ENCODE measurements at places on chromosomes 6 and 20. TPM values are rescaled to one million over a fixed set of nuclear protein-coding genes. Genes with fewer than 3 reads are reported as not detected.

DNA sequence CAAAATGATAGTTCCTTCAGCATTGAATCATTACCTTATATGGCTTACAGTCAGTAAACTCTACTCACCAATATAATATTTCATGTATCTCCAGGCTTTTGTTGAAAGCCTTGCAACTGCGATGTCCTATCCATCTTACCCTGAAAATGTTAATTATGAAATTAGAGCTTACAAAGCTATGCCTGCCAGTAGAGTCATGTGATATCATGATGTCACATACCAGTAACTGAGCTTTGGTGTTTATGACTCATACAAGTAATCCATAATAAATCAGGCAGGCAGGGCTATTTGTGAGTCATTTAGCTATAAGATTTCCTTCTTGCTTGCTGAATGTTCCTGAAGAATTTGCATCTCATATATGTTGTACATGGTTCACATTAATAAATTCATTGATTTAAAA, 44.9 kb upstream of the FAM83B start:
- no peaks in the 10 kb centered on the region for H3K27me3 ChIP-seq
- H3K4me1 ChIP-seq = no peaks in the 10 kb centered on the region
- H3K36me3 ChIP-seq = no peaks in the 10 kb centered on the region
- DNase-seq = no peak
- no peak overlapping the region for H3K27ac ChIP-seq

The ID1 gene
- 407 TPM for total RNA-seq

GRCh38 chr6:90078513-90079289, 184.4 kb downstream of the GJA10 start:
- no peaks in the 10 kb centered on the region for H3K4me1 ChIP-seq
- H3K27ac ChIP-seq = no peak overlapping the region
- H3K4me3 ChIP-seq = no peak overlapping the region
- DNase-seq = no peak

The TUBB gene
- 212 TPM for total RNA-seq

DNA sequence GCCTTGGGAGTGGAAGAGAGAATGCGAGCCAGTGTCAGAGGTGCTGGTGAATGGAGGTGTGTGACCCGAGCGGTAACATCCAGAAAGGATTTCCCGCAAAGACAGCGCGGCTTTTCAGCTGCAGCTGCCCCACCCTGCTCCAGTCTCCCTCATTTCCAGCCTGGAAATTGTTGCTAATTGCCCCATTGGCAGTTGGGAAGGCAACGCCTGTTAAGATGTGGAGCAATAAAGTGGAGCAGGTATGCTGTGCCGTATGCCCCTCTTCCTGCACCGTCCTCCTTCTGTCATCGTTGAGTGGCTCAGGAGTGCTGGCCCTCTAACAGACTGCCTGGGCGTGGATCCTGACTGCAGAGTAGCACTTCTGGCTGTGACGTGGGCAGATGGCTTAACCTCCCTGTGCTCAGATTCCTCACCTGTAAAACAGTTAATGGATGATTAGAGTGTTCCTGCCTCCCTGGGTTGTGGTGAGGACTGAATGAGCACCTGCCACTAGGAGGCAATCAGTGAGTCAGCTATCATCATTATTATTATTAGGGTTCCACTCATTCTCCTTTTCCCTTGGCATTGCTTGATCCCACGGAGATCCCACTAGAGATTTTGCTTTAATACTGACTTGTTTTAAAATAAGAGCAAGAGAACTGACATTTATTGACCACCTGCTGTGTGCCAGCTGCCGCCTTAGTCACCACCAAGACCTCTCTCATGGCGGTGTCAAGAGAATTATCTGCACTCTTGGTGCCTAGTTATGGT, 11.7 kb downstream of the ARFGEF2 start:
- H3K27me3 ChIP-seq = no peaks in the 10 kb centered on the region
- no peak for DNase-seq
- H3K27ac ChIP-seq = no peak overlapping the region
- no peak overlapping the region for H3K4me3 ChIP-seq

- no peak overlapping the region for H3K4me3 ChIP-seq
- no peak for DNase-seq
- H3K4me1 ChIP-seq = no peaks in the 10 kb centered on the region
- H3K27ac ChIP-seq = no peak overlapping the region
- no peaks in the 10 kb centered on the region for H3K27me3 ChIP-seq
- no peaks in the 10 kb centered on the region for H3K36me3 ChIP-seq
Measured at GRCh38 chr6:34684919-34685318, 11.6 kb downstream of the ILRUN start.

GRCh38 chr6:300026-300425, 7.7 kb downstream of the DUSP22 start:
- DNase-seq = no peak
- no peaks in the 10 kb centered on the region for H3K4me1 ChIP-seq

The CTCFL gene
- total RNA-seq = not detected

The PKIG gene
- total RNA-seq = 102 TPM

The XKR7 gene
- total RNA-seq = not detected

The IL17A gene
- total RNA-seq = not detected

The WFDC10B gene
- total RNA-seq = not detected

DNA sequence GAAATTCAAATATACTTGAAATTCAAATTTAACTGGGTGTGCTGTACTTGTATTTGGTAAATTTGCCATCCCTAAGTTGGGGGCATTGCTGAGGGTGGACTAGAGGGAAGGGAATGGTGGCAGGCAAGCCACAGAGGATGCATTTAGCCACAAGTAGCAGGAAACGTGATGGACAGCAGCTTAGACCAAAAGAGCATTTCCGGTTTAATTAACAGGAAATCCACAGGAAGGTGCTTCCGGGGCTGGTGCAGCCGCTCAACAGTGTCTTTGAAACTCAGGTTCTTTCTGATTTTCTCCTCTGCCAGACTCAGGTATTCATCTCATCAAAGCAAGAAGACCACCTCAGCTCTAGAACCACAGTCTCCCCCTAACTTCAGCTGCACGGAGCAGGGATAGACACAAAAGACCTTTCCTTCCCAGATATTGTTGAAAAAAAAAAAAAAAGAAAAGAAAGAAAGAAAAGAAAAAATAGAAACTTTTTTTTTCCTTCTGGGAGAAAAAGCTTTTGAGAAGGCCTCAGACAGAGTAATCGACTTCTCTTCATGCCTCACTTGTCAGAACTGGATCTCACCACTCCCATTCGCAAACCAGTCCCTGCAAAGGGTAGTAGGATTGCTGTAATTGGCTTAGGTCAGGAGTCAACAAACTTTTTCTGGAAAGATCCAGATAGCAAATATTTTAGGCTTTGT, 8.0 kb upstream of the BCAS1 start:
- no peaks in the 10 kb centered on the region for H3K4me1 ChIP-seq
- no peak for DNase-seq
- H3K4me3 ChIP-seq = no peak overlapping the region
- H3K27me3 ChIP-seq = no peaks in the 10 kb centered on the region
- no peak overlapping the region for H3K27ac ChIP-seq

The HLA-DQA2 gene
- 0.48 TPM for total RNA-seq

The NOX3 gene
- total RNA-seq = not detected

GRCh38 chr20:64222851-64223525, 32.6 kb upstream of the PCMTD2 start:
- no peak for DNase-seq
- H3K4me3 ChIP-seq = no peak overlapping the region
- no peaks in the 10 kb centered on the region for H3K4me1 ChIP-seq
- H3K27ac ChIP-seq = no peak overlapping the region
- no peaks in the 10 kb centered on the region for H3K27me3 ChIP-seq
- H3K36me3 ChIP-seq = no peaks in the 10 kb centered on the region

DNA sequence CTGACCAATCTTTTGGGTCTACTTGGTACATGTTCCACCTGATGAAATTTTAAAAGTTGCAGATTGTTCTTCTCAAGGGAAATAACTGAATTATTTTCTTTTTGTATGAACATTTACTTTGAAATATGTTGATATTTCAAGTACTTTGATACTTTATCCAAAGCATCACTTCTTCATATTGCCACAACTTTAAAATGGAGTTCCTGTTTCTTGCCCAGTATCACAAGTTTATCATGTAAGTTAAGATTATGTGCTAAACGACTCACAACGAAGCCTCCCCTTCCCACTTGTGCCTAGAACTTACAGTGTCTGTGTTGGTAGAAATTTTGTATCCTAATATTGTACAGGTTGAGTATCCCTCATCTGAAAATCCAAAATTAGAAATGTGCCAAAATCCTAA, 108.4 kb downstream of the ARID1B start:
- H3K27me3 ChIP-seq = no peaks in the 10 kb centered on the region
- no peak overlapping the region for H3K4me3 ChIP-seq
- H3K27ac ChIP-seq = no peak overlapping the region
- no peak for DNase-seq

GRCh38 chr6:106097411-106098231, 11.5 kb downstream of the PRDM1 start:
- no peaks in the 10 kb centered on the region for H3K4me1 ChIP-seq
- H3K4me3 ChIP-seq = peak overlapping the region; percentile 36
- no peaks in the 10 kb centered on the region for H3K36me3 ChIP-seq

The BPI gene
- total RNA-seq = not detected

The BMP6 gene
- total RNA-seq = 6.2 TPM

- H3K27ac ChIP-seq = no peak overlapping the region
- no peaks in the 10 kb centered on the region for H3K27me3 ChIP-seq
- no peaks in the 10 kb centered on the region for H3K36me3 ChIP-seq
Measured at GRCh38 chr20:23630392-23630849, 7.3 kb downstream of the CST3 start.

The PHACTR1 gene
- total RNA-seq = 5.6 TPM

The CYP21A2 gene
- total RNA-seq = 14.1 TPM

The CD40 gene
- 11.7 TPM for total RNA-seq

DNA sequence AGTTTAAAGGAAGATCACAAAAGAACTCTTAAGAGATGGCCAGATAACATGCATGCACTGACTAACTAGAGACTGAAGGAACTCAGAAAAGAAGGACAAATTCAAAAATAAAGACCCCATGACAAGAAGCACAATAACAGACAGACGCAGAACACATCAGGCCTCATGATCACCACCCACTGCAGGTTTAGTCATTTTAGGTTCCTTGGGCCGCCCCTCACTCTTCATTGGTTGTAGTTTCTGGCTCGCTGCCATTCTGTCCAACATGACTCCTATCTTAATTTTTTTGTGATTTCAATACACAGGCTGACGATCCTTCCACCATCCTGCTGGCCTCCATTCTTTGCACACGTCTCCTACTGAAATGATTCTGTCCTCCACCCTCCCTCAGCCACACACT, 21.6 kb downstream of the STX7 start:
- H3K27ac ChIP-seq = no peak overlapping the region
- H3K36me3 ChIP-seq = no peaks in the 10 kb centered on the region
- peaks cover 4% of the 10 kb centered on the region for H3K4me1 ChIP-seq

DNA sequence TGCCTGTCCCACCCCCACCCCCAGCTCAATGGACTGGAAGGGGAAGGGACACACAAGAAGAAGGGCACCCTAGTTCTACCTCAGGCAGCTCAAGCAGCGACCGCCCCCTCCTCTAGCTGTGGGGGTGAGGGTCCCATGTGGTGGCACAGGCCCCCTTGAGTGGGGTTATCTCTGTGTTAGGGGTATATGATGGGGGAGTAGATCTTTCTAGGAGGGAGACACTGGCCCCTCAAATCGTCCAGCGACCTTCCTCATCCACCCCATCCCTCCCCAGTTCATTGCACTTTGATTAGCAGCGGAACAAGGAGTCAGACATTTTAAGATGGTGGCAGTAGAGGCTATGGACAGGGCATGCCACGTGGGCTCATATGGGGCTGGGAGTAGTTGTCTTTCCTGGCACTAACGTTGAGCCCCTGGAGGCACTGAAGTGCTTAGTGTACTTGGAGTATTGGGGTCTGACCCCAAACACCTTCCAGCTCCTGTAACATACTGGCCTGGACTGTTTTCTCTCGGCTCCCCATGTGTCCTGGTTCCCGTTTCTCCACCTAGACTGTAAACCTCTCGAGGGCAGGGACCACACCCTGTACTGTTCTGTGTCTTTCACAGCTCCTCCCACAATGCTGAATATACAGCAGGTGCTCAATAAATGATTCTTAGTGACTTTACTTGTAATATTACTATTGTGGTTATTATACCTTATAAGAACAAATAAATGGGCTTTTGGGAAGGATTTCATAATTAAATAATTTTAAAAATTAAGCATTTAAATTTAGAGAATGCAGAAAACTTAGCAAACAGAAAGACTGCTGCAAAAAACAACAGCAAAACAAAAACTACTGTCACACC, 8.4 kb downstream of the CDKN1A start:
- no peak overlapping the region for H3K27ac ChIP-seq
- no peaks in the 10 kb centered on the region for H3K27me3 ChIP-seq
- no peak for DNase-seq
- H3K4me1 ChIP-seq = peaks cover 10% of the 10 kb centered on the region
- no peak overlapping the region for H3K4me3 ChIP-seq
- peaks cover 7% of the 10 kb centered on the region for H3K36me3 ChIP-seq

The SLC25A27 gene
- 27.0 TPM for total RNA-seq

DNA sequence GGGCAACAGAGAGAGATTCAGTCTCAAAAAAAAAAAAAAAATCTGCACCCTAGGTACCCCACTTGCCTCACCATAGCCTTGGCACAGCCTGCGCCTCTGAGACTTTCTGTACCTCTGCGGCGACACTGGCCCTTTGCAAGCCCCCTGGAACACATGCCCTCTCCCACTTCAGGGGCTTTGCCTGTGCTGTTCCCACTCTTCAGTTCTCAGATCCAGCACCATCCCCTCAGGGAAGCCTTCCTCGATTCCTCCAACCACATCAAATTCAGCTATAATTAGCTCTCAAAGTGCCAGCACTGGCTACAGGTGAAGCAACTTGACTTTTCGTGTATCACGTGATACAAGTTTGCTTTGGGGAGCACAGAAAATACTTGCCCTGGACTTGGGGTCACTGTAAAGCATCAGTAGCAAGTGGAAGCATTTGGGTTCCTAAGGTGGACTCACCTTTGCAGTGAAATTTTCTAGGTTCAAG, 2.1 kb upstream of the UBE2V1 start:
- no peak for DNase-seq
- peak overlapping the region; percentile 74 for H3K27ac ChIP-seq
- peaks cover 20% of the 10 kb centered on the region for H3K4me1 ChIP-seq
- no peaks in the 10 kb centered on the region for H3K36me3 ChIP-seq
- peak overlapping the region; percentile 66 for H3K4me3 ChIP-seq

GRCh38 chr20:18856873-18857272, 43.3 kb downstream of the SCP2D1 start:
- no peak overlapping the region for H3K27ac ChIP-seq
- H3K4me3 ChIP-seq = no peak overlapping the region
- DNase-seq = no peak
- H3K27me3 ChIP-seq = no peaks in the 10 kb centered on the region

- H3K4me3 ChIP-seq = no peak overlapping the region
- no peak for DNase-seq
- H3K36me3 ChIP-seq = no peaks in the 10 kb centered on the region
- H3K27me3 ChIP-seq = no peaks in the 10 kb centered on the region
- no peaks in the 10 kb centered on the region for H3K4me1 ChIP-seq
- no peak overlapping the region for H3K27ac ChIP-seq
Measured at GRCh38 chr20:1539816-1540419, 17.6 kb downstream of the SIRPD start.

The ACSS2 gene
- 71.1 TPM for total RNA-seq

- no peak overlapping the region for H3K27ac ChIP-seq
- no peak for DNase-seq
- H3K4me3 ChIP-seq = no peak overlapping the region
- H3K4me1 ChIP-seq = no peaks in the 10 kb centered on the region
- H3K27me3 ChIP-seq = no peaks in the 10 kb centered on the region
- no peaks in the 10 kb centered on the region for H3K36me3 ChIP-seq
Measured at GRCh38 chr6:168264593-168265335, 54.8 kb downstream of the DACT2 start.

GRCh38 chr6:106736502-106736901, 107.1 kb downstream of the QRSL1 start:
- H3K36me3 ChIP-seq = no peaks in the 10 kb centered on the region
- H3K4me3 ChIP-seq = no peak overlapping the region
- DNase-seq = no peak
- peak overlapping the region; percentile 8 for H3K27ac ChIP-seq
- H3K4me1 ChIP-seq = no peaks in the 10 kb centered on the region
- no peaks in the 10 kb centered on the region for H3K27me3 ChIP-seq

The PDYN gene
- not detected for total RNA-seq

The ABHD16B gene
- not detected for total RNA-seq

The FAM8A1 gene
- 27.9 TPM for total RNA-seq

Measured in breast epithelium (tissue), 4 donors.